Jurkat, Clone E6-1 (cell line): ENCODE measurements at places on chromosomes 1 and 21.
A peak's percentile ranks its signal among the peaks of the same experiment; 100 is the strongest.

DNA sequence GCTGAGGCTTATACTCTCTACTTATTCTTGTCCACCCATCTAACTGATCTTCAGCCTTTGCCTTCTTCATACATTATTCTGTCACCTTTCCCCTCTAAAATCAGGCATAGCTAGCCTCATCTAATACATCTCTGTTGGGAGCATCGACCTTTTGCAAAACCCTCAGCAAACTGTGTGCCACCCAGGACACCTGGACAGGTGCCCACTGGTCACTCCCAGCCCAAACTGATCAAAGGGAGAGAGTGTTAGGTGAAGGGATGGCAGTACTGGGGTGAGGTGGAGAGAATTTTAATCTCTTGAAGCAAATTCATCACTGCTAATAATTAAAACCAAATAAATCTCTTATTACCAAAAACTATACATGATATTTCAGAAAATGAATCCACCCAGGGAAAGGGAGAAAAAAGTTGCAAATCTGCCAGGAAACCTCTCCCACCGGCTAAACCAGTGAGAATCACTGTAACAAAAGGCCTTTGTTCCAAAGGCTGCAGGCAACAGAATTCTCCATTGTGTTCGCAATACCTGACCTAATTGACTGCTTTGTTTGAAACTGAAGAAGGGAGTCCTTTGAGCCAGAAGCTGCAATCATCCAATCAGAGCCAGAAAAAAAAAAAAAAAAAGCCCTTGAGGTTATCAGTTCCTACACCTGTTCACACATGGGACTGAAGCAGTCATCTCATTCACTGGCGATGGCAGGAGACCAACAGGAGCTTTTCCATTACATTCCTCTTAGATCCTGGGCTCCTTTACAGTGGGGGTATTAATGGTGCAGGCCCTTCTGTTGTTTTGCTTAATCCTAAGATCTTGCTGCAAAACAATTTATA lies 172.6 kb downstream of the APP start:
- no peak for DNase-seq

DNA sequence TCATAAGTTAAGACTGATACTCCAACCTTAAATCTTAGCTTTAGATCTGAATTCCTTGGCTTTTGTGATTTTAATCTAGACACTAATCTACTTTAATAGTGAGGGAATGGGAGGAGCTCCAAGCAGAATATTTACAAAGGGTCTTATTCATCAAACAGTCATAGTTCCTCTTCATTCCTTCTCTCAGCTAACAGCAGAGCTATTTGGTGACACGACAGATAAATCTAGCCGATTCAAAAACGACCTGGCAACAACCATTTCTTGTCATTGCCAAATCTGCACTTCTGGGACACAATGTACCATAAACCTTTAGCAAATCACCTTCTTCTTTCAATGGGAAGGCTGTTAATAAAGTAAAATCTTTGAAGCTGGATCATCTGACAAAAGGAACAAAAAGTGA lies 52.8 kb upstream of the FOXD3 start:
- DNase-seq: no peak

DNA sequence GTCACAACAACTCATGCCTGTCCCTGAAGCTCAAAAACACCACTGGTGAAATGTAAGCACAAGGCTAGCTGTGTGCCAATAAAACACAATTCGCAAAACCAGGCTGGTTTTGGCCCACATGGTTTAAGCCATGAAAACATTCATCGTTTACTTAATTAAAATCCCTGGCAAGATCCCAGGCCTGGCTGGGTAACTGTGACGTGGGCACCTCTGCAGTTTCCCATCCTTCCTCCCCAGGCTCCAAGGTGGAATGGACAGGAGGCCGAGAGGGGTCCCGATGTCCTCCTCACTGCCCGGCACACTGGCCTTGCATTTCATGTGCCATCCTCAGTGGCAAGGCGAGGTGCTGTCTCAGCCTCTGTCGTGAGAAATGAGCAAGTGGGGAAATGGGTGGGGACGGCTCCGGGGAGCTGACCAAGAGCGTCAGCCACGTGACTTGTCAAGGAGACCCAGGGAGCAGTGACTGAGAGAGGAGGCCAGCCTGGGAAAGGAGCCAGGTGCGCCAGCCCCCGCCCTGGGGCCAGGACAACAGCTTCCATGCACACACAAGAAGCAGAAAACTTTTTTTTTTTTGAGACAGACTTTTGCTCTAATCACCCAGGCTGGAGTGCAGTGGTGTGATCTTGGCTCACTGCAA lies 153.1 kb upstream of the RAB4A start:
- no peak for DNase-seq

GRCh38 chr1:197394831-197395608 lies 127.0 kb downstream of the CRB1 start:
- DNase-seq: no peak

DNA sequence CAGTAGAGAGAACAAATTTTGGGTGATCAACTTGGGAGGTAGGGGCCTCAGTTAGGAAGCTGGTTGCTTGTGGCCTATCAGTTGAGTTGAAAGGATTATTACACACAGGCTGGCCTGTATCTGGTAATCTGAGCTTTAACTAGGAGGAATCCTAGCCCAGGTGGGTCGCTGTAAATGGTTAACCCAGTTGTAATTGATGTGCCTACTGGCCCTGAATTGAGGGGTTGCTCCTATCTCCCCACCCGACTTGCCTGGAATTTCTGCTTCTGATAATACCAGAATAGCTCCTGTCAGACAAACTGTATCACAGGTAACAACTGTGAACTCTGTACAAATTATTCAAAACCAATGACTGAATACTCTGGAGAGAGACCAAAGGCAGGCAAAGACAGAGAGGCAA lies 210.4 kb upstream of the RUNX1 start:
- no peak for DNase-seq

DNA sequence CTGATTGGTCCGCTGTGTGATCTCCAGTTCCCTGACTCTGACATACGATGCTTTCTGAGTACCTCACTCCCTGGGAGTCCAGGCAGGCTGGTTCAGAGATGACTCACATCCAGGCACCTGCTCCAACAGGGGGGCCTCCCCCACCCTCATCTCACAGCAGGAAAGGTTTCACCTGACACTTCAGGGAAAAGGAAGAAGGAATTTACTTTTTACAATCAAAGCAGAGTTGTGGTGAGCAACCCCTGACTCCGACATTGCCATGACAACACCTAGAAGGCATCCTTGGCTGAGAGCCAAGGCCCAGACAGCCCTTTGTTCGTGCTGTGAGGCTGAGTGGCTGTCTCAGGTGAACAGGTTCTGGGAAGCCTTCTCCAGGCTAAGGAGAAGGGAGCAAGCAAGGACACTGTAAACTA lies 164.6 kb upstream of the GJB5 start:
- peak; percentile 21 for DNase-seq

DNA sequence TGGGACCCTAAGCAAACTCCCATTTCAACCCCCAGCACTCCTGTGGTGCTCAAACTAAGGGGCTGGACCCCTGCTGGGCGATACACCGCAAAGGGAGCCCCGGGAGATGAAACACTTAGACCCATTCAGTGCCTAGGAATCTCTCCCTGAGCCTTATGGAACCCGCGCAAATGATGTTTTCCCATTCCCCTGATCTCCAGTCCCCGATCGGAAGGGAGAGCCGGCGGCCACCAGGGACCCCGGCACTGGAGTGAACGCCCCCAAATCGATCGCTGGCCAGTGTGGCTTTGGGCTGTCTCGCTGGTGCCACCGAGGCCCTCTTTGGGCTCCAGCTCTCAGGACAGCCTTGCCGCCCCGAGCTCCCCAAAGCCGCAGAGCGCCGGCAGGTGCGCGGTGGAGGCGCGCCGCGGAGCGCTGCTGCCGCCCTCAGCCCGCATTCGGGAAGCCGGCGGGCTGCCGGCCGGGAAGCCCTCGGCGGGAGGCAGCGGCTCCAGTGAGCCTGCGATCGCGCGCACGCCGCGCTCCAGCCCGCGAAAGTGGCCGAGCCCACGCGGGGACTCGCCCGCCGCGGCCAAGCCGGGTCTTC lies 1.1 kb downstream of the PLXNA2 start:
- no peak for DNase-seq

DNA sequence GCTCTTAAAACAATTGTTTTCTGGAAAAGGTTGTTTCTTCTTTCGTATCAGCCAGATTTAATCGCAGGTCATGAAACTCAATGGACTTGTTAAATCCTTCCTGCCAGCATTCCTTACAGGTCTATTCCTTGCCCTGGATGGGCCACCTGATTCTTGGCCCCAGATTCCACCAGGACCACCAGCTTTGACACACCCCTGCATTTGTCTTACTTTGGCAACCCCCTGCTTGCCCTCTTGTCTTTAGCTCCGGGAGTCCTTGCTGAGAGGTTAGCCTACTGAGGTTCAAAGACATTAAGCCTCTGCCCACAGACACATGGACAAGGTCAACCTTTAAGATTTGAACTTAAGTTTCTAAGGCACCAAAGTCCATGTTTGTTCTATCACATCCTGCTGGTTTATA lies 27.1 kb upstream of the DAB1 start:
- no peak for DNase-seq

- DNase-seq: no peak
Observed at GRCh38 chr1:19204446-19205266, 5.4 kb downstream of the UBR4 start.

GRCh38 chr1:54323921-54324250 lies 82.3 kb downstream of the SSBP3 start:
- no peak for DNase-seq
